ENCODE measurements at places on chromosomes 3 and 15. TPM values are rescaled to one million over a fixed set of nuclear protein-coding genes. Genes with fewer than 3 reads are reported as not detected.

ITIH1 gene
- not detected for total RNA-seq

HIGD2B gene
- total RNA-seq: not detected

TMEM89 gene
- not detected for total RNA-seq

VIPR1 gene
- total RNA-seq: 0.41 TPM

DNA sequence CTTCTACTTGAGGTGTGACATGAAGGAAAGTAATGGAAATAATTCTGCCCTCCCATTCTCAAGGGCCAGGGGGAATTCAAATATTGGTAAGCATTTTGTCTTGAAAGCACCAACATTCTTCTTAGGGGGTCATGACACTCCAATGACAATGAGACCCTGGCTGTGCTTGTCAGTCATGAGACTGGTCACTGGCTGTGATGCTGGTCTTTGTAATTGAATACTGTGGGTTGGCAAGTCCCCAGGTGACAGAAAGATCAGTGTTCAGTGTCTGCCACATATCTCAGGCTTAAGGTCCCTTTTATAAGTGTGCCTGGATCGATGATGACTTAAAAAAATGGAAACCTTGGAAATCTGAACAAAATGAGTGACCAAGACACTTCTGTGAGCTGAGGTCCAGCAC is 151.4 kb downstream of the SNRPN start:
- no peak for DNase-seq
- no peaks in the 10 kb centered on the region for H3K4me1 ChIP-seq
- no peak overlapping the region for H3K4me3 ChIP-seq
- H3K36me3 ChIP-seq: peaks cover 42% of the 10 kb centered on the region
- no peak overlapping the region for H3K27ac ChIP-seq

GRCh38 chr3:14138878-14139655 is 14.2 kb downstream of the TMEM43 start:
- H3K4me3 ChIP-seq: no peak overlapping the region
- no peaks in the 10 kb centered on the region for H3K27me3 ChIP-seq
- peaks cover 10% of the 10 kb centered on the region for H3K36me3 ChIP-seq
